ENCODE measurements at places on chromosomes 7 and 10.

DNA sequence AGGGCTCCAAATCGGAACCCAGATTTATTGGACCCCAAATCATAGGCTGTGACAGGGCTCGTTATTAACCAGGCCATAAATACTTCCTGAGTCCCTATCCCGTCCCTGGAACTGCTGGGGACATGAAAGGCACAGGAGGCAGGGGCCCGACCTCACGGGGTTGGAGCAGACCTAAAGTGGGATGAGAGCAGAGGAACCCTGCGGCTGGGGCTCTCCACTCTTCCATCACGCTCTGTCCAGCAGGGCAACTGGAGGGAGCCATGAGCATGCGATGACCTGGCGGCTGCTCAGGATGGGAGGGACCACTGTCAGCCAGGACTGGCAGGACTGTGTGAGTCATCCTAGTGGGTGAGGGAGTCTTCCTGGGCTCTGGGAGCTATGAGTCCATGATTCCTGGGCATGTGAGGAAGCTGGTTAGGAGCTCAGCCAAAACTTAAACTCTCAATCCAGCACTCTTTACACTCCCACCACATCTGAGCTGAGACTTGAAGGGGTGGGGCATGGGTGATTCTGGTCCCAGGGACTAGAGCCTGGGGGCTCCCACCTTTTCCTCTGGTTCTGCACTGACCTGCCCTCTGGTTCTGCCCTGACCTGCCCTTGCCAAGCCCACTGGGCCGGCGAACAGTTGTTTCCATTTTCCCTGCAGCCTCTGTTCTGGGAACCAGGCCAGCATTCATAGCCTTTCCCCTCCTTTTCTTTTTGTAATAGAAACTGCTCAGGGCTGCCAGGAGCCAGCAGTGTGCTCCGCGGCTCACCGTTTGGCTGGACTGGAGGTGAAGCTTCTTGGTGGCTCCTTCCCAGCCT, 47.1 kb downstream of the SYPL1 start:
- DNase-seq = peak; percentile 68

GRCh38 chr7:32116436-32116835, 46.2 kb upstream of the PDE1C start:
- no peak for DNase-seq

- DNase-seq = no peak
These were observed 27.2 kb upstream of the AP5Z1 start for GRCh38 chr7:4748231-4748681.

GRCh38 chr7:69677054-69677852, 79.0 kb downstream of the AUTS2 start:
- no peak for DNase-seq

DNA sequence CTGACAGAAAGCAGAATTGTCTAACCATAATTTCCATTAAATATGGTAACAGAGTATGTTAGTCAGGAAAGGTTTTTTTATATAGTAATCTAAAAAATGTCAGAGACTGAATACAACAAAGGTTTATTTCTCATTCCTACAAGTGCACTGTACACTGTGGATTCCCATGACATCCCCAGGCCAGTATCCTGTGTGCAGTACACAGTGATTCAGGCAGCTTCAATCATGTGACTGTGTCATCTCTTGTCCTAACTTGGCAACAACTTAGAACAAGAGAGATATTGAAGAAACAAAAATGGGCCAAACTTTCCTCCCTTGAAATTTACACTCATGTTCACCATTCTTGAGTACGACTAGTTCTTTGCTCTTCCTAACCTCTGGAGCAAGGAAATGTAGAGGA, 189.8 kb upstream of the SEMA3A start:
- DNase-seq = peak; percentile 4

DNA sequence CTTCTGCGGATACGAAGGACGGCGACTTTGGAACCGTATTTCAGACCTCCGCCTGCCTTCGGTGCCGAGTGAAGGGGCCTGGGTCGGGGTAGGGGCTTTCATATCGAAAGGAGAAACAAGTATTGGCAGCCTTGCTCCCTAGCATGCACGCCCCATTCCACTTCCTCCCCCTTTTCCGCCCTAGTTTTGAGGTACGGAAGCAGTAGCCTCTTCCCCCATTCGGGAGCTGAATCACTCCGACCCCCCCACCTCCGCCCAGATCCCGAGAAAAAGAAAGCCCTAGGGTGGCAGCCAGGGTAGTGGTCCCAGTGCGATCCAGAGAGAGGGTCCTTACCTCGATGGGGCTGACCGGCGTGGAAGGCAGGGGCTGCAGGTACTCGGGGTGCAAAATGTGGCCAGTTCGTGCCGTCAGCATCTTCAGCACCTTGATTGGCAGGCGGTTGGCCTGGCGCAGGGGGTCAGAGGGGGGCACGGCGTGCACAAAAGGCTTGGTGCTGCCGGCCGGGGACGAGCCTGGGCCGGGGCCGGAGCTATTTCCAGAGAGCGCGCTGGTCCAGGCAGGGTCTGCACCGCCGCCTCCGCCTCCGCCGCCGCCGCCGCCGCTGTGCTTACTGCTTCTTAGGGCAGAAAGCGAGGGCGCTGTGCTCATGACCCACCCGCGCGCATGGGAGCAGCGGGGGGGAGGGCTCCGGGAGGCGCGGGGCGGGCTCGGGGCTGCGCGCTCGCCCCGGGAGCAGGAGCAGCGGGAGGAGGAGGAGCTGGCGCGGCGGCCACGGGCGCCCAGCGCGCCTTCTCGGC, 594 bp downstream of the ZNF503 start:
- DNase-seq = peak; percentile 45

DNA sequence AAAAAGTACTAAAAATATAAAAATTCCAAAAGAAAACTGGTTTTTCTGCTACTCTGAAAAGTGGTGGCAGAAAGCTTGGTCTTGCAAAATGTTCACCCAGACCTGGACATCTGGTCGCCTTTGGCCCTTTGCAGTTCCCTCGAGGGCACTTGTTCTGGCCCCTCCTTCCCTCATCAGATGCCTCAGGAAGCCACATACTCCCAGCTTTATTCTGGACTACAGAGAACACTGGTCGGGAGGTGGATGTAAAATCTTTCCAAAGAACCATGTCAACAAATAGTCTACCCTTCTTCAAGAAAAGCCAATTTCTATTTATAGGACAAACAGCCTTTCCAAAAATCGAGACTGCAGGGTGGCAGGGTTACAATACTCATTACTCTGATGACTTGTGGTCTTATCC, 726.1 kb downstream of the TNS3 start:
- no peak for DNase-seq

GRCh38 chr10:47300429-47300931, 483 bp downstream of the GDF10 start:
- no peak for DNase-seq

- peak; percentile 28 for DNase-seq
These were observed 25.5 kb downstream of the PRR15 start for GRCh38 chr7:29588900-29589696.

- DNase-seq = no peak
These were observed 232.2 kb downstream of the TRIL start for GRCh38 chr7:28725911-28726310.

GRCh38 chr7:47669178-47669891, 87.4 kb upstream of the TNS3 start:
- DNase-seq = peak; percentile 95

- DNase-seq = peak; percentile 23
These were observed 27.8 kb upstream of the NUB1 start for GRCh38 chr7:151313857-151314256.

GRCh38 chr10:116241642-116242410, 31.2 kb downstream of the GFRA1 start:
- DNase-seq = no peak

DNA sequence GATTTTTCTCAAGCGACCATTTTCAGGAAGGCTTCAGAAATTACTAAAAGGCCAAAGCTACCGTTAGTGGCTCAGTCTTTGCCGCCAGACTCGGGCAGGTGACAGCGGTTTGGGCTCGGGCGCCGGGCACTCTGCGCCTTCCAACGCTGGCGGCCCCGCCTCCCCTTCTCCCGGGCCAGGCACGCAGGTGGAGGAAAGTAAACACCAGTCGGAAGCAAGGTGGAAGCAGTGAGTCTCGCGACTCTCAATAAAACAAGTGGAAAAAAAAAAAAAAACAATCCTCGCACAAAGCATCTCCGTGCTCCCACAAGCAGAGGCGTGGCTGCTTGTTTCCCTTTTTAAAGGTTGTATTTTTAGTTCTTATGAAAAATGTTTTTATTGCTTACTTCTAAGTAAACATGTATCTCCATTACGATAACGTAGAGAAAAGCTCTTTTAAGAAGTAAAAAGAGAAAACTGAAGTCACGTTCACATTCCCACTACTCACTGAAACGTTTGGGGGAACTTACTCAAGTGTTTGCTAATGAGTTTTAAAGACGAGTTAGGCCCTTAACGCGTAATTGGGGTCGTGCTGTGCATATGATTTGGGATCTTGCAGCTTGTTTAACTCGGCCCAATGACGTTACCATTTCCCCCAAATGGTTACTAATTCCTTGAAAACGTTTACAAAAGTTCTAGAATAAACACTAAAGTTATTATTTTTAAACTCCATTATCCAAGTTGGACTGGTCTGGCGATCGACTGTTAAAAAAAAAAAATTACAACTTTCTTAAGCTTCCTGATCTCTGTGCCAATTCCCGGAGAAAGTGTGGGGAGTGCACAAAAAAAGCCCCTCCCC, 864 bp downstream of the CDCA7L start:
- DNase-seq = no peak

GRCh38 chr10:88963318-88963717, 10.7 kb upstream of the ACTA2 start:
- DNase-seq = no peak

DNA sequence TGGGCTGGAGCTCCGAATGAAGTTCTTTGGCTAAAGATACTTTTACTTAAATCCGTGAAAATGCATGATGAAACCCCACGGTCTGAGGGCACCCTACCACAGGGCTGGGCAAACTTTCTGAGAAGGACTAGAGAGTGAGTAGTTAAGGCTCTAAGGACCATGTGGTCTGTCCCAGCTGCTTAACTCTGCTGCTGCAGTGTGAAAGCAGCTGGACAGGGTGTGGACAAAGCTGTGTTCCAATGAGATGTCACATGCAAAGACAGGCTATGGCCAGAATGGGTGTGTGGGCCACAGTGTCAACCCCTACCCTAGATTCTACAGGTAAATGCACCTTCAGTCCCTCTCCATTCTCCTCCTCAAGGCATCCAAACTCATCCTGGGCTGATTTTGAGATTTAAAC, 18.8 kb downstream of the PDIA4 start:
- DNase-seq = no peak

DNA sequence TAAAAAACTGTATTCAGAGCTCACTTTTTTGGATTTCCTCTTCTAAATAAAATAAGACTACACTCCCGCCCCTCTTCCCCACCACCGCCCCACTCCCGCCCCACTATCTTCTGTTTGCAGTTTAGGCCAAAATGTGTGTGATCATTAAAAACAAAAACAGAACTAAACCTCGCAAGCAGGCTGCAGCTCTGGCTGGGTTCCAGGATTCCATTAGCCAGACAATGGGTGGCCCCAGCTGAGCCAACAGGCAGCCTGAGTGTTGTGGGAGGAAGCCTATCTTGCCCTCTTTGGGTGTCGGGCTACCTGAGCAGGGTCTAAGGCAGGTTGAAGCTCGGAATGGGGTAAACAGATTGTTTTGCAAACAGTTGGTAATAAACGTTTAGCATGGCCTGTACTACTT, 41.7 kb downstream of the ARL4A start:
- DNase-seq = peak; percentile 72

- DNase-seq = peak; percentile 96
These were observed 9.6 kb downstream of the ATP5F1C start for GRCh38 chr10:7797582-7797981.

DNA sequence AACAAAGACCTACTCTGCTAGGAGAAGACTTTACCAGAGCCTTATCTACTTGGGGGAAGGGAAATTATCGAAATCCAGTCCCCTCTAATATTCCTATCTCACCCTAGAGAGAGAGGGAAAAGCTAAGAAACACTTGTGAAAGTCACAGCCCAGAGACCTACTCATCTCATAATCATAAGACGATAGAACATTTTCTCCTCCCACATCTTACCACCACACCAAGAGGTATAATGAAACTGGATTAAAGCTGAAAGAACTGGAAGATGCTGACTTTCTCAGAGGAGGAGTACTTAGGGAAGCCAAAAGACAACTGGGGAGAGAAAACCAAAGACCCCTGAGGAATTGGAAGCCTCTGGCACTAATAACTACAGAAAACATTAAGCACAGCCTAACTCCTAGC, 10.8 kb upstream of the CPA5 start:
- no peak for DNase-seq

- DNase-seq = no peak
These were observed 316.8 kb upstream of the NFE2L3 start for GRCh38 chr7:25835197-25835596.

DNA sequence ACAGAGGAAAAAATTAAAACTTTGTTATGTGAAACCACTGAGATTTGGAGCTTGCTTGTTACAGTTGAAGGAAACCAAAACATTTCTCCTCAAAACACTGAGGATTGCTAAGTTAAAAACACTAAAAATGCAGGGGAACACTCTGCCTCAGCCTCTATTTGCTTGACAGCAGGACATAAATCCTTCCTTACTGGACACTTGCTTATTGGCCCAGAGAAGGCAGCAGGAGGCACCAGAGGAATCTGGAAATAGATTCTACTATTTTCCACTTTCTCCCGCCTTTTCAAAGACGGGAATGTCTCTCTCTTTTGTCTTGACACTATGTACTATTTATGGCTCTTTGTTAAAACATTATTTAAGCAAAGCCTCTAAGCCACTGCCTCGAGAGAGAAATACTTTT, 67.9 kb downstream of the MTURN start:
- no peak for DNase-seq

DNA sequence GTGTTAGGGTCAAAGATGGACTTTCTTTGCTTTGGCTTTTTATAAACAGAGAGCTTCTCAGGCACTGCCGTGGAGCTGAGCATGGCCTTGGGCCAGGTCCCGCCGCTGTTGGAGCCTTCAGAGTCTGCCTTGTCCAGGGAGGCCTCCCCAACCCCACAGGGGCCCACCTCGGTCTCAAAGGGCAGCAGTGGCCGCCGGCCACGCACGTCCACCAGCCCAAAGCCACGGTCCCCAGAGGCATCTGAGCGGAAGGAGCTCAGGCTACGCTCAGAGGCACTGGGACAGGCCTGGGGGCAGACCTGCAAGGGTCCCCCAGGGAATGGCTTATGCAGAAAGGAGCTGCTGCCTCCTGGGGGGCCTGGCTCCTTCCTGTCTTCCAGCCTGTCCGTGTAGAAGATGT, 105.0 kb downstream of the DLG5 start:
- DNase-seq = no peak

GRCh38 chr7:66250711-66251110, 45.6 kb downstream of the TPST1 start:
- DNase-seq = peak; percentile 92

Data from brain microvascular endothelial cell (primary cell).